ENCODE measurements at places on chromosomes 5 and 9.

- DNase-seq = no peak
Measured at GRCh38 chr5:68484307-68485068, 268.9 kb downstream of the PIK3R1 start.

DNA sequence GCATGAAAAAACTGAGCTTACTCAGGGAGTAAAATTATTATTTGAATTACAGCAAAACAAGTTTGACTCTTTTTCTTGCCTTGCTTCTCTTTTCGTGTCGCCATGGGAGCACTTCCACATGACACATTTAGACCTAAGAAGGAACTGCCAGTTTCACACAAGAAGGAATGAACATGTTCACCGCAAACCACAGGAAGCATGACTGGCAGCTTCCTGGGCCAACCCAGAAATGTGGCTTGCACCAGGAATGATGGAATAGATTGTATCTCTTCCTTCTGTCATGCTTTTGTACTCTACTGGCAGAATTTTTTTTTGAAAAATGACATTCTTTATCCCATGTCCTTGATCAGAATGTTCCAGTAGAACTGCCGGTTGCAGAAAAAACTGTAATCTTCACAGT, 32.9 kb upstream of the MAN2A1 start:
- peak; percentile 73 for DNase-seq

DNA sequence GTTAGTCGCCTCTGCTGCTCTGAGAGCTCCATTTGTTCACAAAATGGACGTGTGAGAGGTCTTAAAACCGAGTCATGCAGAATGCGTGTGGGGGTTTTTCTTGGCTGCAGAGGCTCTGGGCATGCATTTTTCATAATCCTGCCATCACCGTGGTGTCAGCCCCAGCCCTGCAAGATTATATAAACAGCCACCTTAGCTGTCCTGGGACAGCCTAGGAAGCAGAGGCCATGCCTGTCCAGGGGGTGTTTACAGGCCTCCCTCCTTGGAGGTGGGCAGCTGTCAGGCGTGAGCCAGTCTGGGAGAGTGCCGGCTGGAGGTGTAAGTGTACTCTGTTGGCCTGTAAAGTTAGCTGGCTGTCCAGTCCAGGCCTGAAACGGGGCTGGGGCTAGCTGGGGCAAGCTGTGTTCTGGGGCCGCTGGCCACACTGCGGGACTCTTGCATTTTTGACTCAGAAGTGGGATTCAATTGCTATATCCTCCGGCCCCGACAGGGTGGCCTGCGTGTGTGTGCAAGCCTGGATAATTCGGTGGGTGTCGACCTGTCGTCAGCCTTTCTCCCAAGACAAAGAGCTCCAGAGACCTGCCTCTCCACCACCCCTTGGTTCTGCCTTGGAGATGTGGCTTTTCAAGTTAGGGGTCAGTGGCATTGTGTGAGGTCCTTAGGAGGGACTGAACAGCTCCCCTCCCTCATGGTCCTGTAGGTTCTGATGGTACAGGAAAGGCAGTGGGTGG, 2.4 kb downstream of the WNK2 start:
- no peak for DNase-seq

DNA sequence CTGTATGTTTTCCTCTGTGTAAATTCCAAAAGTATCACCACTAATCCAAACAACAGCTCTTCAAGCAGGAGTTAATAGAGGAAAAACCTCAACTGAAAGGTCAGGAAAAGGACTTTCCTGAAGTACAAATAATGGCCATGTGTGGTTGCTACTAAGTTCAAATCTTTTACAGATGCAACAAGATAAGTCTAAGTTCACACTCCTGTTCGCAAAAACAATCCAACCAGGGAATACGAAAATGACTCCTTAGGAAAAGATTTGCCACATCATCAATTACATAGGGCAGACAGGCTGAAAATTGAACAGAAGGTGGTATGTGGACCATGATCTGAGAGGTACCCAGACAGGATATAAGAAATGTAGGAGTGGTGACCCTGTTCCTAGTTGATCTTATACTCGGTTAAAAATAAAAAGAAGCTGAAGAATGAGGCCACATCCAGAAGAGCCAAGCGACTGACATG, 210.2 kb downstream of the TSSK1B start:
- DNase-seq = no peak

GRCh38 chr5:142639455-142639854, 46.4 kb downstream of the FGF1 start:
- DNase-seq = no peak

DNA sequence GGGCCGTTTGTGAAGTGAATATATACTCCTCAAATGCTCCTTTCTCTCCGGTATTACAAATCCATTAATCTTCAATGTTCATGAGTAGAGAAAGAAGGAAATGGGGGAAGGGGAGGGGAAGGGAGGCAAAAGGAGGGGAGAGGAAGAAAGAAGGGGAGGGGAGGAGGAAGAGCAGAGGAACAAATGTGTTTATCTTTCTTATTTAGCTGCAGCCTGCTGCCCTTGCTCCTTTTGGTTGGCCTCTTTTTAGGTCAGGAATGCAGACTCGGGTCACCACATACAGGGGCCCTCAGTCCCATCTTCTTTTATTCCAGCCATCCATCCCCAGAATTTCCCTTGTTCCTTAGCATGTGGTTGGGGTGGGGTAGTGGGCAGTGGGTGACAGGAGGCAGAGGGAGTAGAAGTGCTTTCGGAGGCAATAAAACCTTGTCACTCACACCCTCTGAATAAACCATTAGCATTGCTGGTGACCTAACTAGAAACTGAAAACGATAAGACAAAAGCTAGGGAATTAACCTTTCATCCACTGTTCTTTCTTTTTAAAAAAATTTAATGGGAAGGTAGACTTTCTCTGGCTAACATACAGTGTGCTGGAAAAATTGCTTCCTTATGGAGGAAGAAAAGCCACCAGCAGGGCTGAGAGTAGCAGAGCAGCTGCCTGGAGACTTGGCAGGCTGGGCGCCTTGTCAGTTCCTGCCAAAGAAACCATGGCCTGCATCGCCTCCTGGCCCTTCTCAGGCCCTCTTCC, 16.8 kb upstream of the PRLR start:
- DNase-seq = peak; percentile 61

DNA sequence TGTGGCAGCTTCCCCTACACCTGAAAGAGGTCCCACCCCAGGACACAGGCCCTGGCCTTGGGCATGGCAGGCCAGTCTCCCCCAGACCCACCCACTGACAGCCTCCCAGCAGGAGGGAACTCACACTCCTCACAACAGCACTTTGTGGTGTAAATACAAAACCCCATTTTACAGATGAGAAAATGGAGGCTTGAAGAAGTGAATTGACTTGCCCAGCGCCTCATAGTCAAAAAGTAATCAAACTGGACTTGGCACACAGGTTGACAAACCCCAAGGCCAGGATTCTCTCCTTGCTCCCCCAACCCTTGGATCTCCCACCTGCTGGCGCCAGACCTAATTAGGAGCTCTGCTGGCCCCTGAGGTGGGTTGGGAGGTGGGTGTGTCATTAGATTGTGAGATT, 29.2 kb upstream of the NEK6 start:
- no peak for DNase-seq

- DNase-seq = no peak
Measured at GRCh38 chr9:84669013-84669287, 579 bp upstream of the NTRK2 start.

DNA sequence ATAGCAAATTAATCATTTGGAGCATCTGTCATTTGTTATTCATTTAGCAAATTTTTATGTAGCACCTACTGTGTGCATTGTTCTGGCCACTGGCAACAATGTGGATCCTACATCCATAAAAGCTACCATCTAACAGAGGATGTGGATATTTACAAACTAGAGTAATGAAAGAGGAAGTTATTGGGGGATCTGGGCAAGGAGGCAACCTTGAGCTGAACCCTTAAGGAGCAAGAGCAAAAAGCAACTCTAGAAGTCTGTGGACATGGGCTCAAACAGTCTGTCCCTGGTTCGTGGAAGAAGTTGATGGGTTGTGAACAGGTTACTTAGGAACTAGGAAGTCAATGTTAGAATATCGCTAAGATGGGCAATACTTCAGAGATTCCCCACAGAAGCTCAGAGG, 259.9 kb downstream of the SYK start:
- no peak for DNase-seq

GRCh38 chr5:142472306-142472951, 147.6 kb upstream of the SPRY4 start:
- DNase-seq = no peak
